ENCODE measurements at places on chromosomes 3 and 15. TPM values are rescaled to one million over a fixed set of nuclear protein-coding genes. Genes with fewer than 3 reads are reported as not detected.

Gene C3orf80
- polyA plus RNA-seq: not detected

Gene PATL2
- 41.4 TPM for polyA plus RNA-seq

Gene AVEN
- 17.3 TPM for polyA plus RNA-seq

Gene DNAJC13
- 3.8 TPM for polyA plus RNA-seq

Gene CCDC39
- polyA plus RNA-seq: not detected

Gene VPS13C
- polyA plus RNA-seq: 9.8 TPM

Gene PLSCR1
- polyA plus RNA-seq: 67.8 TPM

Gene STRA6
- polyA plus RNA-seq: not detected

All from immature natural killer cell (primary cell).